Omental fat pad (tissue), 4 donors: ENCODE measurements at places on chromosomes 7 and 10.
A peak's percentile ranks its signal among the peaks of the same experiment; 100 is the strongest.

DNA sequence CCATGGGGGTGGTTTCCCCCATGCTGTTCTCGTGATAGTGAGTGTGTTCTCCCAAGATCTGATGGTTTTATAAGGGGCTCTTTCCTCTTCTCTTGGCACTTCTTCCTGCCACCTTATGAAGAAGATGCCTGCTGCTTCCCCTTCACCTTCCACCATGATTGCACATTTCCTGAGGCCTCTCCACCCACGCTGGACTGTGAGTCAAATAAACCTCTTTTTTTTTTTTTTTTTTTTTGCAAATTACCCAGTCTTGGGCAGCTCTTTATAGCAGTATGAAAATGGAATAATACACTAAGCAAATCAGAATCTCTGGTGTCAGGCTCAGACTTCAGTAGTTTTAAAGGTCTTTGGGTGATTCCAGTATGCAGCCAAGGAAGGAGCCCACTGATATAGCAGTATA is 28.2 kb downstream of the TAS2R41 start:
- DNase-seq: no peak

DNA sequence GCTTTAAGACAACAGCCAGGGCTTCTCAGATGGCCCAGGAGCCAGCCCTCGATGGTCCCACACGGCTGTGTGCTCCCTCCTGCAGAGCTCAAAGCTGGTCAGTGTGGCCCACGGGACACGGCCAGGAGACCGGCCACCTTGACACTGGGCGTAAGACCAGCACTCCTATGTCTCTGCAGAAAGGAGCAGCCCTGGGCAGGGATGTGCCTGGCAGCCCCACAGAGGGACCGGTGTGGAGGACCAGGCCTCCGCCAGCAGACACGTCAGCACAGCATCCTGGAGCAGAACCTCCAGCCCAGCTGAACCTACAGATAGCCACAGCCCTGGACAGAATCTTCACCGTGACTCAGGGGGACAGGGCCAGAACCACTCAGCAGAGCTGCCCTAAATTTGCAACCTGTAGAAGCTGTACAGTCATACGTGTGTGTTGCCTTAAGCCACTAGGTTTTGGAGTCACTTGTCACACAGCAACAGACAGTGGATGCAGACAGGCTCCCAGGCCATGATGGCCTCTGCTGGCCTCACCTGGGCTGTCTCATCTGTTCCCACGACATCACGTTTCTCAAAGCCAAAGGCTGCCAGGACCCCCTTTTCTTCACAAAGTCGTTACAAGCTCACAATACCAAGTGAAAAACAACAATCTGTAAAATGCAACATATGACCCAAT is 132.4 kb downstream of the DIP2C start:
- DNase-seq: no peak

- no peak for DNase-seq
Observed at GRCh38 chr7:128878226-128879105, 15.8 kb downstream of the ATP6V1F start.

- DNase-seq: no peak
Observed at GRCh38 chr10:88598055-88598454, 11.5 kb downstream of the LIPJ start.

- peak; percentile 83 for DNase-seq
Observed at GRCh38 chr7:48089046-48090003, at the start of gene UPP1. UPP1 (plus strand) TSS chr7:48089265; CDS start chr7:48094784, 5,519 bp downstream.

DNA sequence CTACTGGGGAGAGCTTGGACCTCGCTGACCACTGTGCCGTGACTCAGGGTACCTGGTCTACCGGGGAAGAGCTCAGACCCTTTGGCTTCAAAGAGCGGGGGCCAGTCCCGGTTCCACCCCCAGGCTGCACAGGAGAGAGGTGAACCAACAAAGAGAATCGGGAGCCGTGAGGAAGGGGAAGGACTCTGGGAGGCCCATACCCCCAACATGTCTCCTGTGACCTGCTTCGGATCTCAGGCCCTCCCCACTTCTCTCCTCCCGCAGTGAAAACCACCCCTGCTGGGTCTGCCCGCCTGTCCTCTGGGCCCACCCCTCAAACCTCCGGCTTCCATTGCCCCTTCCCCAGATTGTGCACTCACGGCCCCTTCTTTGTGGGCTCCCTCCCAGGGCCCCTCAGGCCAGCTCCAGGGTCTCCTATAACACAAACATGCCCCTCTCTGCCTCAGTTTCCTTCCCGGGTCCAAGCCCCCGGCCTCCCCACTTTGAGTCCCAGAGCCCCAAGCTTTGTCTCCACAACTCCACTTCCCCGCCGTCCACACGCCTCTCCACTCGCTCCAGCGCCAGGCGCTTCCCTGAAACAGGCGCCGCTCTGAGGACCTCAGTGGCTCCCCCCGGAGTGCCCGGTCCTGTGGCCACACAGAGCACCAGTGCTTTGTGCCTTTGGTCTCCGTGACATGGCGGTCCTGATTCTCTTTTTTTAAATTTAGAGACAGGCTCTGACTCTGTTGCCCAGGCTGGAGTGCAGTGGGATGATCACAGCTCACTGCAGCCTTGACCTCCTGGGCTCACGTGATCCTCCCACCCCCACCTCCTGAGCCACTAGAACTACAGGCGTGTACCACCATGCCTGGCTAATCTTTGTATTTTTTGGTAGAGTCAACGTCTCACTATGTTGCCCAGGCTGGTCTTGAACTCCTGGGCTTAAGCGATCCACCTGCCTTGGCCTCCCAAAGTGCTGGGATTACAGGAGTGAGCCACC is 7.5 kb upstream of the INTS1 start:
- no peak for DNase-seq

DNA sequence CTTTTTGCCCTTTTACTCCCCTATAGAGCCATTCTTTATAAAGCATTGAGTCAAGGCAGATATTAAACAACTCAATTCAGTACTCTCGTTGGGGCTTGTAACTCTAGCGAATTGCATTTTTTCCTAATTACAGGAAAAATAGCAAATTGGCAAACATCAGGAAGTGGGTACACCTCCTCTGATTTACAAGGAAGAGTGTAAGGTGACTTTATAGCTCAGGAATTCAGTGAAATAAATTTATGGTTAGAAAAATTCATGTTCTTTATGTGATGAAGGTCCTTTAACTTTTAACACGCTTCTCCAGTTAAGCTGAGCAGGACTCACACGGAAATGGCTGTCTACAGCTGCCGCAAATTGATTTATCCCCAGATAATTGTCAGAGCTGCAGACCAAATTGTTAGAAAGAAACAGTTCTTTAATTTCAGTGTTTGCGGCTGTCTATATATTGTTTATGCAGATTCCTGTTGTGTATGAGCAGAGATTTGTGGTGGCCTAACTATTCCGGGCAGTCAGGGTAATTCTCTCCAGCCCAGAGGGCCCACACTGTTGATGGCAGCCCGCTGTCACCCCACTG is 151.1 kb upstream of the MKI67 start:
- no peak for DNase-seq

GRCh38 chr10:30736685-30737232 is 107.2 kb upstream of the LYZL2 start:
- no peak for DNase-seq

DNA sequence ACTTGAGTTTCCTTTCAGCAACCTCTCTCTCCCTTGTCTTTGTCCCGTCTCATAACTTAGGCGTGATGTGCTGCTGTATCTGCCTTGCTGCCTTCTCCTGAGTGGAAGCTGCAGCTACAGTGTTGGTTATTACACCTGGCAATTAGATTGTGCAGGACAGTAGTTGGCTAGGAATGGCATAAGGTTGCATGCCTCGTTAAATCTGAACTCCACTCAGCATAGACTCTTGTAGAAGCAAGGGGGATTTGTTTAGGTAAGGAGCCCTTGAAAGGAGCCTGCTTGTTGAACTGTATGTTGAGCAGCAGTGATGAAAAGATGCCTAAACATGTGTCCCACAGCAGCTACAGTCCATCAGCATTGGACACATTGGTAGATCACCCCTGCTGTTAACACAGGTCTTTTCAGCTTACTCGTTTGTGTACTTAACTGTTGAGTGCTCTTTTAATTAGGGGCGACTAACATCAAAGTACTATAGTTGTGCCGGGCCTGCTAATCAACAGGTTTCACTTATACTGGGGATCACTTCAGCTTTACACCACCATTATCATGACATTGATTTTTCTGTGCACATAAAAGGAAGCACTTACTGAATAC is 225.0 kb downstream of the AUTS2 start:
- DNase-seq: no peak

- DNase-seq: no peak
Observed at GRCh38 chr10:84356928-84357327, 28.5 kb downstream of the CCSER2 start.

GRCh38 chr7:92831716-92832533 is 4.4 kb downstream of the CDK6 start:
- DNase-seq: no peak

DNA sequence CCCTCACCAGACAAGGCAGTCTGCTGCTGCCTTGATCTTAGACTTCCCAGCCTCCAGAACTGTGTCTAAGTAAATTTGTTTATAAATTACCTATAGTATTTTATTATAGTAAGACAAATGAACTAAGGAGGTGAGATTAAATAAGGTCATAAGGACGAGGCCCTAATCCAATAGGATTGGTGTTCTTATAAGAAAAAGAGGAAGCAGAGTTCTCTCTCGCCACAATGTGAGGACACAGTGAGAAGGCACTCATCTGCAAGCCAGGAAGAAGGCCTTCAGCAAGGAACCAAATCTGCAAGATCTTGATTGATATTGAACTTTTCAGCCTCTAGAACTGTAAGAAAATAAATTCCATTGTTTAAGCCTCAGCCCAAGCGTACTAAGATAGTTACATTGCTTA is 6.1 kb upstream of the ZNF438 start:
- no peak for DNase-seq

GRCh38 chr7:5659584-5659983 is 121.9 kb downstream of the RNF216 start:
- DNase-seq: no peak

GRCh38 chr10:30017556-30017955 is 41.8 kb downstream of the JCAD start:
- DNase-seq: no peak

DNA sequence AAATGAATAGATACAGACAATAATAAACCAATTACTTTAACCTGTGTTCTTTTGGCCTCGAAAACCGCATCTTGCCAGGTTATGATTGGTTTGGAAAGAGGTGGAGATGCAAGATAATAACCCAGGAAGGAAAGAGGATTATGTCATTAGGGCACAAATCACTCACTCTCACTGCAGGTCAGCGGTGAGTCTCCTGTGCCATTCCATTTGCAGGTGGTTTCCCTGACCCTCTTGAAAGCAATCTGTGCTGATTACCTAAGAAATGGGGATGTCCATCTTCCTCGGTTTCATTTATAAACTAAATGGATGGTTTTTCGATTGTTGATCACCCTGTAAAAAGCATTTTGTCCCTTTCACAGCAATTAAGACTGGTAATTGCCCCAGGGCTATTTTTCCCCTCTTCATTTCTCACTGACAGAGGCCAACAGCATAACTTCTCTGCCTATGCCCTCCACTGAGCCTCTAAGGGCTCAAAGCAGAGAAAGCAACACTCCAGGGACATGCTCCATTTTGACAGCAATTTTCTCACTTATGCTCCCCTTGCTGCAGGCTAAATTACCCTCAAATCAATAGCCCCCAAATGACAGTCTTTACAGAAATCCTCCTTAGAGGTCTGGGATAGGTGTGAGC is 257.5 kb downstream of the IPMK start:
- DNase-seq: no peak

- DNase-seq: no peak
Observed at GRCh38 chr7:20404320-20404719, 73.6 kb downstream of the ITGB8 start.

DNA sequence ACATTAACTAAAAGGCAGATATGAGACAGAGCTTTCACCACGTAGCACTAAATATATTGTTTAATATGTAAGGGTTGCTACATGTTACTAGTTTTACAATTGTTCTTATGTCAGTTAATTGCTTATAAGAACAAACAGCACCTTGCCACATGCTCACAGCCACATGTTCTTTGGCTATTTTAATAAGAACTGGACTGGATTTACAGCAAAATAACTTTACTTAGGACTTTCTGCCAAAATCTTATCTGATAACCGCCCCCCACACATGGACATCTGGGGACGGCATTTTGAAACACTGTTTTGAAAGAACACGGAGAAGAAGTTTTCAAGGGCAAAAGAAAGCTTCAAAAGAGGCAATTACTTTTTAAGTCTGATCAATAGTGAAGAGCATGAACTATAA is 45.3 kb downstream of the JAZF1 start:
- no peak for DNase-seq

DNA sequence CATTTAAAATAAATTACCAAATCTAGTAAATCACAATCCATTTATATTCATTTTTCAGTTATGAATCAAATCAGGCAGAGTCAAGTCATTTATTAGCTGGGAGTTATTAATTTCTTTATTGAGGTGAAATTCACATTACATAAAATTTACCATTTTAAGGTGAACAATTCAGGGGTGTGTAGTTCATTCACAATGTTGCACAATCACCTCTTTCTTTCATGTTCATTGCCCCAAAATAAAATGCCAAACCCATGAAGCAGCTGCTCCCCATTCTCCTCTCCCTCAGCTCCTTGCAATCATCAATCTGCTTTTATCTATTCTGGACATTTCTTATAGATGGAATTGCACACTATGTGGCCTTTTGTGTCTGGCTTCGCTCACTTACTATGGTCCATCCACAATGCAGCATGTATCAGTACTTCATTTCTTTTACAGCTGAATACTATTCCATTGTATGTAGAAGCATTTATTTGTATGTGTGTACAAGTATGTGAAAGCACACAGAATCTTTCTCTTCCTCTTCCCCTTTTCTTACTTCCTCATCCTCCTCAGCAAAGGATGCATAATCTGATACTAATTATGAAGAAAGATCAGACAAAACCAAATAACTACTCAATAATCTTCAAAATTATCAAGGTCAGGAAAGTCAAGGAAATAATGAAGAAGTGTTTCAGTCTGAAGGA is 60.6 kb downstream of the LMBR1 start:
- DNase-seq: no peak

DNA sequence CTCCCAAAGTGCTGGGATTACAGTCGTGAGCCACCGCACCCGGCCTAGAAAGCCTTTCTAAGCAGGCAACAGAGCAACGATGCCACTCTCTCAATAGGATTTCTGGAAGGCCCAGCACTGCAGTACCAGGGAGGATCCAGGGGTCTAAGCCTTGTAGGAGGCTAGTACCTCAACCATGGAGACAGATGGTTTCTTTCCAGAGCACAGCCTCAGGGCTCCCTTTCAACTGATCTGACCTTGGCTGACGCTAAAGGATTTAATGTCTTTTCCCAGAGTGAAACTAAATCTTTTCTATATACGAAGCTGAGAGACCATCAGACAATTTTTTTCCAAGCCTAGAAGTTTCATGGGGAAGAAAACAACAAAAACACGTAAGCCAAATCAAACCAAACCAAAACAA is 78.0 kb downstream of the WDR11 start:
- DNase-seq: no peak
